ENCODE measurements at places on chromosomes 3 and 15.

DNA sequence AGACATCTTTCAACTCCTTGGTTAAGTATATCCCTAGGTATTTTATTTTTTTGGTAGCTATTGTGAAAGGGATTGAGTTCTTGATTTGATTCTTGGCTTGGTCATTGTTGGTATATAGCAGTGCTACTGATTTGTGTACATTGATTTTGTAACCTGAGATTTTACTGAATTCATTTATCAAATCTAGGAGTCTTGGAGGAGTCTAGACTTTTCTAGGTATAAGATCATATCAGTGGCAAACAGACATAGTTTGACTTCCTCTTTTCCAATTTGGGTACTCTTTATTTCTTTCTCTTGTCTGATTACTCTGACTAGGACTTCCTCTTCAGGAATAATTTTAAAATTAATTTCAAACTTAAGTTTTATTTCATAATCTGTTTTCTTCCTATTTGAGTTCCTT lies 125.2 kb downstream of the OCA2 start:
- DNase-seq, result no peak

DNA sequence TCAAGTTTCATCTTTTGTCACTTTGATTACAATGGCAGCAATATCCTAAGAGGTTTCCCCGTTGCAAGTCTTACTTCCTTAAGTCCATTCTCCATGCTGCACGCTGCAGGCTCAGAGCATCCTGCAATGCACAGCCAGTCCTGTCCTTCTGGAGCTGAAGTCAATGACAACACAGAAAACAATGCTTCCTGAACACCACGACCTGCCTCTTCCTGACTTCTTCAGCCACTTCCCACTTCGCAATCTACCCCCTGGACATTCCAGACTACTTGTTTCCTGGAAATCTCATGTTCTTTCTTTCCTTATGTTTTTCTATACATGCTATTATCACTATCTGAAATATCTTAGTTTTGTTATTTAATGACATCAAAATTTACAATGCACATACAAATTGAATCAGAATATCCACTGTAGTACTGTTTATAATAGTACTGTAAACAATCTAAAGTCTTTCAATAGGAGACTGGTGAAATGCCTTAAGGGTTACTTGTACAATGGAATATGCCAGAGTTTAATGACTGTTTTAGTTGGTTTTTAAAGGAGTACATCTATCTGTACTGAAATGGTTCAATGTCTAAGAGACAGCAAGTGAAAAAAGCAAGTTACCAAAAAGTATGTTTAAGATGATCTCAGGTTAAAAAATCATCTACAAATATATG lies 113.7 kb upstream of the PRTG start:
- no peak for DNase-seq

DNA sequence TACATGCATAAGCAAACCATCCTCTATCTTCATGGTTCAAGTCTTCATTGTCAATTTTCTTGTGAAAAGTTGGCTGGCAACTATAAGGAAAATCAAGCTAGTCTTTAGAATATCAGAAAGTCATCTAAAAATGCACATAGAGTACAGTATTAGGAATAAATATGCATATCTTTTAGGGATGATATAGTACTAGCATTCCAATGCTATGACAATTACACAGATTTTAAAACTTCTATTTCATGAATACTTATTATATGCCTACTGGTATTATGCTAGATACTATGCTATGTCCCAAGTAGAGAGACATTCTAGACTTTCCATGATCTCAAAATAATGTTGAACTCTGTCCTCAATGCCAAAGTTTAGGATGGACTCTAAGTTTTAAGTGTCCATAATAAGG lies 81.3 kb upstream of the NAALADL2 start:
- DNase-seq, result no peak

- no peak for DNase-seq
These were observed 20.9 kb downstream of the KAT2B start for GRCh38 chr3:20060974-20061685.

- DNase-seq, result no peak
These were observed 54.3 kb downstream of the ATP2C1 start for GRCh38 chr3:130948001-130948773.

DNA sequence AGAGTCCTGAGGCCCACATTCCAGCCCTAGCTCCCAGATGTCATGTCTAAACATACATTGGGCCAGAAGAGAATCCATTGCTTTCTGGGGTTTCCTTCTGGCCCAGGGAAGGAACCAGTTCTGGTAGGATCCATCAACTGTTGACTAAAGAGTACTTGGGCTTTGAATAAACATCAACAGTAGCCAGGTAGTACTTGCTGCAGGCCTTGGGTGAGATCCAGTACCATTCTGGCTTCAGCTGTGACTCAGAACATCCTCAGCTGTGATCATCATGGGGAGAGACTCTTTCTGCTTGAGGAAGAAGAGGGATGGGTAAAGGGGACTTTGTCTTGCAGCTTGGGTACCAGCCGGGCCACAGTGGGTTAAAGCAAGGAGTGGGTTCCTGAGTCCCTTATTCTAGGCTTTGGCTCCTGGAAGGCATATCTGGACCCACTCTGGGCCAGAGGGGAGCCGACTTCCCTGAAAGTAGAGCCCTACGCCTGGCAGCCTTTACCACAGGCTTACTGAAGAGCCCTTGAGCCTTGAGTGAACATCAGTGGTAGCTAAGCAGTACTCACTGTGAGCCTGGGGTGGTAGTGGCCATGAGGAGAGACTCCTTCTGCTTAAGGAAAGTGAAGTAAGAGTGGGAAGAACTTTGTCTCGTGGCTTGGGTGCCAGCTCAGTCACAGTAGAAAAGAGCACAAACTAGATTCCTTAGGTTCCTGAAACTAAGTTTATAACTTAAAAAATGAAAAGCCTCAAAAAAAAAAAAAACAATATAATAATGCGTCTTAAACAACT lies 128.3 kb downstream of the GOLIM4 start:
- no peak for DNase-seq

DNA sequence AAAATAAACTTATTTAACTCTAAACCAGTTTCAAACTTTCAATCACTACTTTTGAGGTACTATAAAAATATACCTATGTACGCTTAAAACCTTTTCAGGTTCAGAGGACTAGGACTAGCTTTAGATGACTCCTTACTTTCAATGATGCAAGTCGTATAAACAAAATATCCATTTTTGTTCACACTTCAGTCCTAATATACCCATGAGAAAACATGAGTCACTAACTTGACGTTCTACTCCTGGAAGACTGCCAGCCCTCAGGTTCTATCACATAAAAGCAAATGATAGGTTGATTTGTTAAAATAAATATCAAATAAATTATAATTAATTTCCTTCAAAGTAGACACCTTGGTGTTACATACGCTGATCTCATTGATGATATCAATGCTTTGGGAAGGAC lies 10.6 kb upstream of the P3H2 start:
- DNase-seq, result no peak

All from amniotic stem cell (primary cell).